GM13976 (cell line): ENCODE measurements at places on chromosomes 13 and 19.

GRCh38 chr13:100515410-100515800 lies 73.2 kb downstream of the GGACT start:
- DNase-seq = no peak

DNA sequence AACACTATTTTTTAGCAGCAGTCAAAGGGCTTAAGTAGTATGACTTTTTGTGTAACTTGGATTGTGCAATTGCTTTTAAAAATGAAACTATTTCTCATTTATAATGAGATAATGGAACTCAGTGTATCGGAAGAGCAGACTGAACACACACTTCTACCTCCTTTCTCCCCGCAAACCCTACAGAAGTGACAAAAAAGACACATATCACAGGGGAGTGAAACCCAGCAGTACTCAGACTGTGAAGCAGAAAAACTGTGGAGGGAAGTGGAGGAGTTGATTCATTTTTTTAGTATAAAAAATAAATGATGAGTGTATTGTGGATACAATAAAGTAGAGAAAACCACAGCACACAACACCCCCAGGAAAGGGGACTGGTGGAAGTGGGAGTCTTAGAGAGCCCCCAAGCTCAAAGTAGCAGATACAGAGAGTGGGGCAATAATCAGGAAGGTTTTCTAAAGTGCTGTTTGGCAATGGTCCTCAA lies 9.7 kb downstream of the LPAR6 start:
- DNase-seq = no peak

DNA sequence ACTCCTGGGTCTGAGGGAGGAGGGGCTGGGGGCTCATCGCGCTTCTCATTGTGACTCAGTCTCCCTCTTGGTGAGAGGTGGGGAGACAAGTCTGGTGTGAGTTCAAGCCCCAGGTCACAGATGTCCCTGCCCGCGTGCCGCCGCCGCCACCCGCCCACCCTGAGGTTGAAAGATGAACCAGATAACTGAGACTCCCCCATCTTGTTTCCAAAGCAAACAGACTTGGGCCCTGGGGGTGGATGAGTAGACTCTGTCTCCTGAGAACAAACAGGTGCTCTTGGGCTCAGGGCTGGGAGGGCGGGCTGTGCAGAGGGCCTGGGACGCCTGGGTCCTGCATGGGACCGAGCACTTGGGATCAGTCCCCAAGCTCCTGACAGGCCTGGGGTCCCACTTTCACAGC lies 567 bp downstream of the SBK2 start:
- DNase-seq = no peak

GRCh38 chr13:51034906-51035305 lies 76.2 kb downstream of the C13orf42 start:
- no peak for DNase-seq

GRCh38 chr19:36686365-36687213 lies 823 bp upstream of the ZNF567 start:
- no peak for DNase-seq
